Mesothelial cell of epicardium (in vitro differentiated cells): ENCODE measurements at places on chromosomes 12 and 14. TPM values are rescaled to one million over a fixed set of nuclear protein-coding genes. Genes with fewer than 3 reads are reported as not detected.
A peak's percentile ranks its signal among the peaks of the same experiment; 100 is the strongest.

- DNase-seq = no peak
Measured at GRCh38 chr12:127629066-127629820, 637.7 kb upstream of the TMEM132C start.

- DNase-seq = no peak
Measured at GRCh38 chr12:132391326-132392041, 62.1 kb upstream of the GALNT9 start.

- DNase-seq = peak; percentile 11
Measured at GRCh38 chr14:89589400-89590118, 172.5 kb upstream of the FOXN3 start.

DNA sequence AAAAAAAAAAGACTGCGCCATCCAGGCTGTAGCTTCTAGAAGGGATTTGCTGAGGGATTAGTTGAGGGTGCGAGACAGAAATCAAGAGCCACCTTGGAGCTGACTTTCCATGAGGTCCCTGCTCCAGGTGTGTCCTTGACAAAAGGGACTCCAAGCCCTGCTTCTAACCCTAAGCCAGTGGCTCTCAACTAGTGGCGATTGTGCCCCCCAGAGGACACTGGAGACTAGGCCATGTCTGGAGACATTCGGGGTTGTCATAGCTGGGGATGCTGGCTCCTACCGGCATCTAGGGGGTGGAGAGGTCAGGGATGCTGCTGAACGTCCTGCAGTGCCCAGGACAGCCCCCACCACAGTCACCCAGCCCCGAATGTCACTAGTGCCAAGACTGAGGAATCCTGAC, 40.6 kb downstream of the SPRING1 start:
- DNase-seq = no peak

DNA sequence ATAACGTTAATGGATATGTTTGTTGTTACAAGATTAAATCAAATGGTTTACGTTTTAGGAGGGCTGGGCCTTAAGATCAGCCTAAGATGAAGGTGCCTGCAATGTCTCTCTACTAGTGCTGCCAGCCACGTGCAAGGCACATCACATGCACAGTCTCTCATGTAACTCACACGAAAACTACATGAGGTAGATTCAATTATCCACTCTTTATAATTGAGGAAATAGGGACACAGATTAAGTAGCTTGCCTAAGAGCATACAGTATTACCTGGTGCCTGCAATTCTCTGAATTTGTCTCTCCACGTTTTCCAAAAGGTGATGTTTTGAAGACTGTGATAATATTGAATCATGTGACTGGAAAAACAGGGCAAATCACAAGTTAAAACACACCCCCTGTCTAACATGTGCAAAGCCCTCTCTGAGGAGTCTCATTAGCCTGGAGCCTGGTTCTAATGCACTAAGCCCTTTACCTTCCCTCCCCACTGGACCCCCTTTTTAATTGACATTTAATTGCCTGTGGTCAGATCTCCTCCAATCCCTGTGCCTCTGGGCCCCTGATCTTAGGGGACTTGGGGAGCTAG, 14.6 kb upstream of the ATP2A2 start:
- no peak for DNase-seq

- no peak for DNase-seq
Measured at GRCh38 chr14:99440278-99440677, 40.4 kb downstream of the SETD3 start.

DNA sequence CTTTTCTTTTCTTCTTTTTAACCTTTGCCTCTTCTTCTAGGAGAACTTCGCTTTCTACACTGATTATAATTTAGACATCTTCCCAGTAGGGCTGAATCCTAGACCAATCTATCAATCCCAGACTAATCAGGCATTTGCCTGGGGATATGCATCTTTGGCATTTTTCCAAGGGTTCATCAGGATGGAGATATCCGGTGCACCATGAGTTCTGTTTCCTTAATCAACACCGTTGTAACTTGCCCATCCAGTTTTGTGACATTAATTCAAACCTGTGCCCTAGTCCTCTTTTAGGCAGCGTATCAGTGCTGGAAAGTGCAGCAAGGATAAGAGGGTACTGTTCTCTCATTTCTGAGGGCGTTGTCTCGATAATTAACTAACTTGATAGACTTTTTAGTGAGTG, 617 bp upstream of the MGP start:
- DNase-seq = peak; percentile 49

DNA sequence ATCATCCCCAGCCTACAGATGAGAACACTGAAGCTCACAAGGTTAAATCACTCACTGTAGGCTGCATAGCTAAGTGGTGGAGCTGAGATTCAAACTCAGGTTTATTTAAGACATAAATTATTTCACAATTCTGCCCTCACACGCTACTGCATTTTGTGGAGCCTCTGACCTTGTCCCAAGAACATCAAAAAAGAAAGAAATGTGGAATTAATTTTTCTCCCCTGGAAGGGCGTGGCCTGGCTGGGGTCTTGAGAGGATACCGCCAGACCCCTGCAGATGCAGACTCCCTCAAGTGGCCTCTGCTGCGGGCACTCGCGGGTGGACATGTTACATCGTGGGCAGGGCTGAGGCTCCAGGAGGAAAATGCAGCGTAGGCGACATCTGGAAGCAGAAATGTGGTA, 40.6 kb downstream of the LTBP2 start:
- DNase-seq = no peak

DNA sequence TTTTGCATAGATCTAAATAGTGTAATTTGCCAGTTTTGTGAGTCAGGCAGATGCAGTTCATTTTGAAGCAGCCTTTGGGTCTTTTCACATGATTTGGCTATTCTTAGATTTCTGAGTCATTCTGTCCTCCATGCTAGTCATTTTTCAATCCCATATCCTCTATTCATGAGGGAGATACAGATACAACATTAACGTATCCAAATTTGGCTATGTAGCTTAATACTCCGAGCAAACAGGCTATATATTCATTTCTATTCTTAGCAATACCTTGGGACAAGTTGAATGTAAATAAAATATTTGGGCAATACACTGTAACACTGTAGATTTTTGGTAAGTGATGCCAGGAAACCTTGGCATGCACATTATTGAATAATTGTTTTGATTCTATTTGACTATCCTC, 270.7 kb upstream of the PDE3A start:
- DNase-seq = no peak

- DNase-seq = no peak
Measured at GRCh38 chr14:100640471-100641273, 53.5 kb upstream of the BEGAIN start.

GRCh38 chr12:124073356-124074035, 100.5 kb downstream of the ZNF664 start:
- no peak for DNase-seq

DNA sequence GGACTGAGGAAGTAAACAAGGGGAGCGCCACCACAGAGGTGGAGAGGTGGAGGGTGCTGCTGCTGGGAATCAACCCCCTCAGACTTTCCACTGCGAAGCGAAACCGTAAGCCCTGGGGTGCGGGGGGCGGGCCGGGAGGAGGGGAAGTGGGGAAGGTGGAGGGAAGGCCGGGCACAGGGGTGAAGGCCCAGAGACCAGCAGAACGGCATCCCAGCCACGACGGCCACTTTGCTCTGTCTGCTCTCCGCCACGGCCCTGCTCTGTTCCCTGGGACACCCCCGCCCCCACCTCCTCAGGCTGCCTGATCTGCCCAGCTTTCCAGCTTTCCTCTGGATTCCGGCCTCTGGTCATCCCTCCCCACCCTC, at the start of gene LAG3:
Gene LAG3 (plus strand): TSS at position 190 of the 365 bp plus-strand sequence. CDS start 333 bp downstream, outside the sequence.
- no peak for DNase-seq

- DNase-seq = no peak
Measured at GRCh38 chr12:52523824-52524223, 3.6 kb upstream of the KRT5 start.

- no peak for DNase-seq
Measured at GRCh38 chr12:92745856-92746550, 43.2 kb downstream of the PLEKHG7 start.

DNA sequence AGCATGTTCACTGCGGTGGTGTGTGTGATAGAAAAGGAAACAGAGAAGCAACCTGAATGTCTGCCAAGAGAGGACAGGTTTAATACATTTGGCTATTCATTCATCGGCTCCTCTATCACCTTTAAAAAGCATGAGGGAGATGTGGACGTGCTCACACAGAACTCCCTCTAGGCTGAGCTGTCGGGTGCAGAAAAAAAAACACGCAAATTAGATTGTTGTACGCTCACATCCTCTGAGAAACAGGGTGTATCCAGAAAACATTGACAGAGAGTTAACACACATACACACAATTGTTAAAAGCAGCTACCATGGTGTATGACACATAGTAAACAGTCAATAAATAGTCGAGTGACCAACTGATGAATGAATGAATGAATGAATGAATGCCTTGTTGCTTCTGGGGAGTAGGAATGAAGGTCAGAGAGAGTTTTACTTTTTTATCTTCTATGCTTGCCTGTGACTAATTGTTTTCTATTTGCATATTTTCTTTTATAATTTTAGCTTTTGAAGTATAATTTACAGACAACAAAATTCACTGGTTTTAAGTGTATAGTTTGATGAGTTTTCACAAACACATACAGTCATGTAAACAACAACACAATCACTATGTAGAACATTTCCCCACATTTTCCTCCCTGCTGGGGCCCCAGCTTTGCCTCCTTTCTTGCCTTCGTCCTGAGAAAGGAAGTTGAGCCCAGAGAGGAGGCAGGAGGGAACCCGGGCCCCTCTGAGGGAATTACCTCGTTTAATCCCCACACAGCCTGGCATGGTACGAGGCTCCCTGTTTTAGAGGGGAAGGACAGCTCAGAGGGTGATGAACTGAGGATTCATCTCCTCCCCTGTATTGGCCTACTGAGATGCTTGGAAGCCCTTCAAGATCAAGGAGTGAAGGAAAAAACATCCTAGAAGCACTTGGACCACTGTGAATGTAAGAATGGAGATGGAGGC, 19.7 kb upstream of the FAM222A start:
- DNase-seq = no peak

- DNase-seq = no peak
Measured at GRCh38 chr12:14995583-14996425, 23.0 kb downstream of the PDE6H start.

GRCh38 chr12:120847814-120848213, 56.3 kb downstream of the SPPL3 start:
- no peak for DNase-seq

- DNase-seq = no peak
Measured at GRCh38 chr12:95959107-95959506, 16.0 kb downstream of the AMDHD1 start.

DNA sequence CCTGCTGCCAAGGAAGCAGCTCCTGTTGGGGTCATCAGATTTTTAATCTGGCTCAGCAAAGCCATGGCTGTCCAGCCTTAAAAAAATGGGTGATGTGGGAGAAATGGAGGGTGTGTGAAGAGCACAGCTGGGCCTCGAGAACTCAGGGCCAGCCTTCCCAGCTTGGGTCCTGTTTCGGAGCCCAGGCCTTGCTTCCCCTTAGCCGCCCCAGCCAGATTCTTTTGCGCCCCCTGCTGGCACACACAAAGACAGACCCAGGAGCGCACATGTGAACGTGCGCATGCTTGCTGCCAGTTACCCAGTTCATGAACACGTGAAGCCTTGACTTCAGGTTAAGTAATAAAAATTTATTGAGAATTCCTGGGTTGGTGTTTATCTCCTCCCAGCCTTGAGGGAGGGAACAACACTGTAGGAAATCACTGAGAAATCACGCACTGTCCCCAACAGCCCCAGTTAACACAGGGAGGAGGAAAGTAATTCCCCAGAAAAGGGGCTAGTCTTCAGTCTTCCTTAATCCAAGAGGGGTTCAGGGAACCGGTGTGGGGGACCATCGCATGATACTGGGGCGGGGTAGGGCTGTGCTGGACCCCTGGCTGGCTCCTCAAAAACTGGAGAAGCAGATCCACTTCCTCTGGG, 5.3 kb downstream of the PHB2 start:
- DNase-seq = peak; percentile 87

GPD1 gene
- 0.72 to 1.2 TPM (median 1.1 TPM) in 3 replicates for total RNA-seq

ATP2B1 gene
- 124 to 140 TPM (median 131 TPM) in 3 replicates for total RNA-seq

ALX1 gene
- 12.4 to 14.2 TPM (median 12.7 TPM) in 3 replicates for total RNA-seq

GTF2H3 gene
- total RNA-seq = 36.1 to 38.7 TPM (median 36.4 TPM) in 3 replicates

CDKL1 gene
- 1.8 to 3.2 TPM (median 2.2 TPM) in 3 replicates for total RNA-seq
